Cardiac atrium fibroblast (primary cell): ENCODE measurements at places on chromosomes 12 and 14. TPM values are rescaled to one million over a fixed set of nuclear protein-coding genes. Genes with fewer than 3 reads are reported as not detected.

The FITM1 gene
- total RNA-seq, result 0.32 TPM in 1 of 2 replicates, not detected in the other

The GSC gene
- total RNA-seq, result not detected in 2 replicates

The REP15 gene
- 0.54 and 0.65 TPM in 2 replicates for total RNA-seq

The AKAP5 gene
- 0.32 and 0.36 TPM in 2 replicates for total RNA-seq

The DLK1 gene
- total RNA-seq, result not detected in 2 replicates

The GPR132 gene
- total RNA-seq, result not detected in 2 replicates

The NUDT4 gene
- total RNA-seq, result 54.4 and 63.4 TPM in 2 replicates

The EML5 gene
- total RNA-seq, result not detected in 2 replicates

The FBXO21 gene
- total RNA-seq, result 22.0 and 34.8 TPM in 2 replicates

The PMCH gene
- total RNA-seq, result not detected in 2 replicates

The BMP4 gene
- 28.0 and 55.4 TPM in 2 replicates for total RNA-seq

The ZNF385A gene
- total RNA-seq, result 3.2 and 14.3 TPM in 2 replicates

The TAC3 gene
- total RNA-seq, result 0.32 TPM in 1 of 2 replicates, not detected in the other

The FKBP11 gene
- total RNA-seq, result 57.0 and 72.1 TPM in 2 replicates

The KRT74 gene
- not detected in 2 replicates for total RNA-seq

The PARPBP gene
- 1.8 and 5.0 TPM in 2 replicates for total RNA-seq

The PRB2 gene
- not detected in 2 replicates for total RNA-seq

The KRT86 gene
- 0.54 TPM in 1 of 2 replicates, not detected in the other for total RNA-seq

The TOMM20L gene
- not detected in 2 replicates for total RNA-seq

The KRT71 gene
- not detected in 2 replicates for total RNA-seq

The TMPRSS12 gene
- total RNA-seq, result not detected in 2 replicates

The CFL2 gene
- 27.6 and 38.6 TPM in 2 replicates for total RNA-seq

The NXPH4 gene
- 13.7 and 23.3 TPM in 2 replicates for total RNA-seq

The ANKRD33 gene
- total RNA-seq, result not detected in 2 replicates

The USP44 gene
- not detected in 2 replicates for total RNA-seq

The LMO3 gene
- 4.5 and 10.7 TPM in 2 replicates for total RNA-seq

The CCDC88C gene
- 1.8 and 2.1 TPM in 2 replicates for total RNA-seq

The OR4E2 gene
- total RNA-seq, result not detected in 2 replicates

The LYZ gene
- total RNA-seq, result not detected in 2 replicates

The INHBC gene
- not detected in 2 replicates for total RNA-seq

The GARIN6 gene
- total RNA-seq, result not detected in 2 replicates

The ETNK1 gene
- total RNA-seq, result 17.0 and 23.6 TPM in 2 replicates

The BHLHE41 gene
- total RNA-seq, result 1.3 and 5.0 TPM in 2 replicates

The ASCL1 gene
- not detected in 2 replicates for total RNA-seq

The LRP1 gene
- total RNA-seq, result 236 and 285 TPM in 2 replicates

The TRHDE gene
- total RNA-seq, result 0.90 TPM in 1 of 2 replicates, not detected in the other

The TMEM121 gene
- total RNA-seq, result 6.2 and 9.4 TPM in 2 replicates

The KITLG gene
- 15.2 and 19.8 TPM in 2 replicates for total RNA-seq

The HOXC11 gene
- not detected in 2 replicates for total RNA-seq

The ZC2HC1C gene
- not detected in 2 replicates for total RNA-seq

The OVCH1 gene
- total RNA-seq, result 0.32 and 2.3 TPM in 2 replicates

The HPD gene
- total RNA-seq, result 11.4 and 17.8 TPM in 2 replicates

The SIX6 gene
- total RNA-seq, result not detected in 2 replicates
